EL (cell line): ENCODE measurements at places on chromosomes 7 and 10.

DNA sequence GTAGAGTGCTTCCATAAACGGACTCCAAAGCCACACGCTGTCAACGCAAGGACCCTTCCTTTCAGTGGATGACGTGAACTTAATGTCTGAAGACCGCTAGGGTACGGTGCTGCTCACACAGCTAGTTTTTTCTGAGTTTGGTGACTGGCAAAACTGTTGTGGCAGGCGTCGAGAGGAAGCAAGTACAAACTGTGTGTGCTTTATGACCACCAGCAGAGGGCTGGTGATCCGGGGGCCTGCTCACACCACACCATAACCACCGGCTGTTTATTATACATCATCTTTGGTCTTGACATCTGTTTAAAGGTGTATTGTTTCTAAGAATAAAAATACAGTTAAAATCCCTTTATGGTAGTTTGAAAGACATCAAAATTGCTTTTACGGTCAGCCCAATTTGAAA lies 37.1 kb upstream of the ATP6V0A4 start:
- DNase-seq, result no peak

DNA sequence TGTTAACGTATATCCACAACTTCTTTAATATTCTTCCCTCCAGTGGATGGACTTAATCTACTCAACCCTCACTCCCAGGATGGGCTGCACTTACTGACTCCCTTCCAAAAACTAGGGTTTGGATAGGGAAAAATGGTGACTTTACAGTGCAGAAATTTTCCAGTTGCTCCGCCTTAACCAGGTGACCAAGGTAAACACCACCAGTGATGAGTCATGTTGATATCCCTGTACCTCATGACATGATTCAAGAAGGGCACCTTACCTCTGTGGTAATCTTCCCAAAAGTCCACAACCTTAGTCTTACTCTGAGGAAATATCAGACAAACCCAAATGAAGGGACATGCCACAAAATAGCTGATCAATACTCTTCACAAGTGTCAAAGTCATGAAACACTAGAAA lies 3.5 kb upstream of the GSTK1 start:
- no peak for DNase-seq

DNA sequence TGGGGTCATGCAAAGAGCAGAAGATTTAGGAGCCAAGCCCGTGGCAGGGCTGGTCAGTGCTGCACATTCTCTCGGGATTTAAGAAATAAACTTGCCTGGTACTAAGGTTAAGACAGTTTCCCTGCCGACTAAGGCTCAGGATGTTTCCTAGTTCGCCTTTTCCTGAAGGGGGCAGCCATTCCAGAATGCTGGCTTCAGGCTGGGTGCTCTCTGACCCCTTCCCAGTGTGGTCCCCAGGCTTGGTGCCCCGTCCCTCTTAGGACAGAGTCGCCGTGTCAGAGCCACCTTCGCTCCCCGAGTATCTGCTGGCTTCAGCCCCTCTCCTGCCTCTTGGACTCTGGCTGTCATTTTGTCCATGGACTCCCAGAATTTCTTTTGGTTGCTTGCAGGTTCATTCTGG lies 117.2 kb downstream of the ELFN1 start:
- DNase-seq, result no peak

- DNase-seq, result no peak
These were observed 542 bp upstream of the SAMD9L start for GRCh38 chr7:93148727-93149126.

DNA sequence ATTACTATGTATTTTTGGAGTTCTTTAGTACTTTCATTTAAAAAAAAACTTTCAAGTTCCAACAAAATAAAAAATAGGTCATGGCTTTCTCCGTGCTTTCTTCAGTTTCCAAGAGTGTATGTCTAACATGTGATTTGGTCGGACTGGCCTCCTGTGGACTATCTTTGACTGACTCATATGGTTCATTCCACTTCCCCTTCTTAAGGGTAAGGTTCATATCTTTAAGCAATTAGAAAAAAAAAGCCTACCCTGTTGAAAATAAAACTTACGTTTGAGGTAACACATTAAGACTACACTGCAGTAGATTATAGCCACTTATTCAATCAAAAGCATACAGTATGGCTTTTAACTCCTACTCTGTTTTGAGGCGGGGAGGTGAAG lies 112.8 kb upstream of the AHR start:
- DNase-seq, result peak; percentile 69

DNA sequence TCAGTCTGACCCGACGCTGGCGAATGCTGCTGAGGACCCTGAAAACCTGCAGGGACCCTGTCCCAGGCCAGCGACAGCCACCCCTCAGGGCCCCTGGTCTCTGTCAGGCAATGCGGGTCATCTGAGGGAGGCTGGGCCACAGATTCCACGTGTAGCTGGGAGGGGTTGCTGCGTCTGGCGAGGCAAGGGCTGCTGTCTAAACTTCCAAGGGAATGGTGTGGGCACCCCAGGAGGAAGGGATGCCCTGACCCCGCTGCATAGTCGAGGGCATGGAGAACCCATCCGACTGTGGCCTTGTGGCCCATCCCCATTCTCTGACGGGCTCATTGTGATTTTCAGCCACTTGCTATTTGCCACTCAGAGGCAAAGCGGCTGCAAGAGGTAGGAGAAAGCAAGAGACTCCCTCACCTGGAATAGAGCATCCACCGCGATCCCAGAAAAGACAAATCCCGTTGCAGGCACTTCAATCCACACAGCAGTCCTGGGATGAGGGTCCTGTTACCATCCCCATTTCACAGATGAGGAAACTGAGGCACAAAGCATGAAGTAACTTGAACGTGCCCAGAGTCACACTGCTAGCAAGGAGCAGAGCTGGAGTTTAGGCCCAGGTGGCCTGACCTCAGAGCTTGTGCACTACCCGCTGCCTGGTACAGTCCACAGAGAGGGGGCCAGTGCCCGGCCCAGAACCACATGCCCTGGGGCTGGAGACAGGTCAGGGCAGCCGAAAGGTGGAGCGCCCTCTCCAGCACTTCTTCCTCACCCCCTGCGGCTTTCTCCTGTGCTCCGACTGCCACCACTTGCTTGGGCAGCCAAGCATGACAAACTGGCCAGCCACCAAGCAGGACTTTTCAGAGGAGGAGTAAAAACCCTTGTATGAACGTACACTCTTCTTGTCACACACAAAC lies 163.8 kb upstream of the KLF14 start:
- peak; percentile 28 for DNase-seq

DNA sequence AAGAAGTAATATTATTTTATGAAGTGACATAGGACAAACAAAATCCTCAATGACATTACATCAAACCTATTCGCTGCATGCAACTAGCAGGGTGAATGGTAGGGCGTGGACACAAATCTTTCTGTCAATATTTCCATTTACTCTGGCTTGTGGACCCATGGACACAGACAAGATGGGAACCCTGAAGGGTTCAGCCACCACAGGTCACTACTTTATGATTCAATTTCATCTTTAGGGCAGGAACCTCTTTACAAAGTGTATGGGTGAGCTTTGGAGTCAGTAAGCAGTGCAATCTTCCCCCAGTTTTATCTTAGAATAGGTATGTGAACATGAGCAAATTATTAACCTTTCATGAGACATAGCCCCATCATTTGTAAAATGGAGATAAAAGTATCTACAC lies 982.4 kb upstream of the LRRTM3 start:
- no peak for DNase-seq

GRCh38 chr7:11843113-11843765 lies 11.2 kb upstream of the THSD7A start:
- no peak for DNase-seq

GRCh38 chr10:23001901-23002516 lies 74.2 kb downstream of the ARMC3 start:
- DNase-seq, result no peak

GRCh38 chr10:3761904-3762303 lies 23.1 kb downstream of the KLF6 start:
- peak; percentile 93 for DNase-seq

GRCh38 chr7:96075510-96076349 lies 246.2 kb downstream of the SLC25A13 start:
- peak; percentile 45 for DNase-seq

DNA sequence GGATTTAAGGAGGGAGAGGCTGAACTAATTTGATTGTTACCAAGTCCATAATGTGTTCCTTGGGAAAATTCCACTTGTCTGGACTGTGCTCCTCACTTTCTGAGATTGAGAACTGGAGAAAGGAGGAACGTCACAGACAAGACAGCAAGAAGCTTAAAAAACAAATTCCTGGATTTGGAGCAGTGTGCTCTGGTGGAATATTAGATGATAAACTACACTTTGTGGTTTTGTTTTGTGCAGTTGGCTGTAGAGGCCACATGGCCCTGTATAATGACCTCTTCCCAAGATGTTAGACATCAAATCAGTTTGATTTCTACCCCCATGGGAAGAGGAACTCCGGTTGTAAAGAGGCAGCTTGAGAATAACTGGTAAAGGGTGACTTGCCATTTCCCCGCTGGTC lies 421.3 kb upstream of the GALNT17 start:
- DNase-seq, result no peak

DNA sequence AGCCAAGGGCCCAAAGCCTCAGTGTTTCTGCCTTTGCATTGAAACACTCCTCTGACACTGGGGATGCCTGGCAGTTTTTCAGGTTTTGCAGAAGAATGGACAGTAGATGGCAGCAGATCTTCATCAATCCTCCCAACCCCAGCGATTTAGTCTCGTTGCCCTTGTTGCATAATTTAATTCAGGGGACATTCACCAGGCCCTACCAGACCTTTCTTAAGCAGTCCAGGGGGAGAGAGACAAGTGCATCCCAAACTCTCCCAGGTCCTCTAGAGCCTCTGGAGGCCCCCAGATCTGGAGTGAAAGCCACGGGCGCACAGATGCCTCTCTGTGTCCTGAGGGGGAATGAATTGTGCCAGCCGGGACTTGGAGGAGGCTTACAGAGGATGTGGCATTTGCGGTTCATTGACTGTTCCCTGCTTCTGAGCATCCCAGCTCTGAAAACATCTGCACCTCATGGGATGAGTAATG lies 29.6 kb downstream of the MINDY4 start:
- DNase-seq, result peak; percentile 86

GRCh38 chr7:155872678-155873369 lies 60.6 kb upstream of the SHH start:
- DNase-seq, result no peak

GRCh38 chr7:117119192-117119924 lies 166.1 kb downstream of the ST7 start:
- DNase-seq, result peak; percentile 79

- DNase-seq, result no peak
These were observed 56.3 kb downstream of the PDZD8 start for GRCh38 chr10:117318909-117319308.

GRCh38 chr10:122567056-122567660 lies 6.6 kb downstream of the DMBT1 start:
- DNase-seq, result peak; percentile 30

DNA sequence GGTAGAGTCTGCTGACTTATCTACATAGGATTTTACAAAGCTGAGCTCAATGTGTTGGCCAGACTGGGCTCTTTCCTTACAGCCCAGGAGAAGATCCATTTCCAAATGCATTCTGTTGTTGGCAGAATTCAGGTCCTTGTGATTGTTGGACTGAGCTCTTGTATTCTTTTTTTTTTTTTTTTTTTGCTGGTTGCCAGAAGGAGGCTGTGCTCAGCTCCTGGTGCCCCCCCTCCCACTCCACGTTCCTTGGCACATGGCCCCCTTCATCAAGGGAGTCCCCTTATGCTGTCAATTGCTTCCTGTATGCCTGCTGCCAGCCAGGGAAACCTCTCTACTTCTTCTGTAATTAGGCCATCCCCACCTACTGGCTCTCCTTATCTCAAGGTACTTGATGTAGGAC lies 518.1 kb upstream of the AKR1E2 start:
- no peak for DNase-seq

- DNase-seq, result no peak
These were observed 146.3 kb downstream of the PRKAG2 start for GRCh38 chr7:151730591-151730990.

GRCh38 chr10:103491729-103492364 lies 1.7 kb upstream of the NEURL1 start:
- peak; percentile 97 for DNase-seq

DNA sequence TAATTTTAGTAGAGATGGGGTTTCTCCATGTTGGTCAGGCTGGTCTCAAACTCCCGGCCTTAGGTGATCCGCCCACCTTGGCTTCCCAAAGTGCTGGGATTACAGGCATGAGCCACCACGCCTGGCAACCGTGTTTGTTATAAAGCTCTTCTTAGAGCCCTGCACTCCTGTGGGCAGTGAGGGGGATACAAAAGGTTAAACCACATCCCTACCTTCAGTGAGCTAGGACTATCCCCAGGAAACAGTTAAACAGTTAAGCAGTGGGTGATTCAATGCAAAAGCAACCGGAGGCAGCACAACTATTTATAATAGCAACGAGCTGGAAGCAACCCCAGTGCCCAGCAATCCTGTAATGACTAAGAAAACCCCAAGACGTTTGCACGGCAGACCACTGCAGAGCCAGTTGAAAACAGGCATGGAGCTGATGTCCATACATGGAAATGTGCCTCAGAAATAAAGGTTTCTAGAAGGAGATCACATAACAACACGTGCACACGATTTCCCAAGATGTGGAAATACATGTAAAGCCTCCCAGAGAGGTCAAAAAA lies 107.2 kb upstream of the LYZL2 start:
- peak; percentile 97 for DNase-seq

DNA sequence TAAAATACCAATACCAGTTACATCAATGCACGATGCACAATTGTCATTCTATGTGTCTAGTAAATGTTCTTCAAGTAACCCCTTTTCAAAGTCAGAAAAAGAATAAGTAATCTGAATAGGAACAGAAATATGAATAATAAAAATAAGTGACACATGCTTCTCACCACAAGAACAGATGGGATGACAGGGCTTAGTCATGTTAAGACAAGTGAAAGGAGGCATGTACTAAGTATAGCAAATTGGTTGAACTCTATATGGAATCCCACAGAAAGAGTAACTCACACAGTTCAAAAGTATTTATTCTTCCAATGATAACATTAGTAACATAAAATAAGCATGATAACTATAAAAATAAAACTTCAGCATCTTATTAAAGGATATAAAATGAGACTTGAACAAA lies 100.9 kb upstream of the TAS2R16 start:
- DNase-seq, result no peak

DNA sequence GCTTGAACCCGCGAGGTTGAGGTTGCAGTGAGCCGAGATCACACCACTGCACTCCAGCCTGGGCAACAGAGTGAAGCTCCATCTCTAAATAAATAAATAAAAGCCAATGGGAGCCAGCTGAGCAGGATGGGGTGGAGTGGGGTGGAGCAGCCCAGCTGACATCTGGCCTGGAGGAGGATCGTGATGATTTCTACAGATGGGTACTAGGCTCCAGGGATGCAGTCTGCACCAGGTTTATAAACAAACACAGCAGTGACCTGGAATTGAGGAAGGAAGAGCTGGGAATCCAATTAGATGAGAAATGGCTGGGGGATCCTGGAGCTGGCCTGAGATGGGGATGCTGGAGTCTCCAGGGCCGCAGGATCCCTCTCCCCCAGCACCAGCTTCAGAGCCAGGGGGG lies 7.3 kb upstream of the GRIFIN start:
- DNase-seq, result no peak

DNA sequence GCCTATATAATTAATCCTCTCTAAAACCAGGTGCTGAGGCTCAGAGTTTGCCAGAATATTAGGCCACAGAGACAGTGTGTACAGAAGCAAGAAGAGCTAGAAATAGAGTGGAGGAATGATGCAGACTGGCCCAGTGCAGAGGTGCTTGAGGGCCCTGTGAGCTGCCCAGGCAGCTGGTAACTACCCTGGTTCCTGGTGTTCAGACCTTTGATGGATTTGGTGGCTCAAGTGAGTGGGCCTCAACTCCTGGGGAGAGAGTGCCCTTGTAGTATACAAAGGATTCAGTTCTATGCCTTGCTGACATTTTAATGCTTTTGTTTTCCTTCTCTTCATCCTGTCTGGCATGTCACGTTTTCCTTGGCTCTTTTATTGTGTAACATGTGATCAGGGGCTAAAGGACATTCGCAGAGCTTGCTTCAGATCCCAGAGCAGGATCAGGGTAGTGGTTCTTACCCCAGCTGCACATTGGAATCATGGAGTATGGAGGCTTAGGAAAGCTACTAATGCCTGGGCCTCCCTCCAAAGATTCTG lies 20.0 kb downstream of the LRRC4 start:
- no peak for DNase-seq
